ENCODE measurements at places on chromosomes 5 and 9.

DNA sequence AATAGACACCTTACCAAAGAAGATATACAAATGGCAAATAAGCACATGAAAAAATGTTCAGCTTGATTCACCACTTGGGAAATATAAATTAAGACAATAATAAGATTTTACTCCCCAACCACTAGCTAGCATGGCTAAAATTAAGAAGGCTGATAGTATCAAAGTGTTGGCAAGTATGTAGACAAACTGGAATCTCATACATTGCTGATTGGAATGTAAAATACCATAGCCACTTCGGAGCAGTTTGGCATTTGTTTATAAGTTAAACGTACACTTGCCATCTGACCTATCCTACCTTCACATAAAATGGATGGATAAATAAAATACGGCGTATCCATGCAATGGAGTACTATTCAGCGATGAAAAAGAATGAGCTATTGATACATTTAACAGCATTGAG, 129.2 kb downstream of the ZNF462 start:
- no peak for DNase-seq

DNA sequence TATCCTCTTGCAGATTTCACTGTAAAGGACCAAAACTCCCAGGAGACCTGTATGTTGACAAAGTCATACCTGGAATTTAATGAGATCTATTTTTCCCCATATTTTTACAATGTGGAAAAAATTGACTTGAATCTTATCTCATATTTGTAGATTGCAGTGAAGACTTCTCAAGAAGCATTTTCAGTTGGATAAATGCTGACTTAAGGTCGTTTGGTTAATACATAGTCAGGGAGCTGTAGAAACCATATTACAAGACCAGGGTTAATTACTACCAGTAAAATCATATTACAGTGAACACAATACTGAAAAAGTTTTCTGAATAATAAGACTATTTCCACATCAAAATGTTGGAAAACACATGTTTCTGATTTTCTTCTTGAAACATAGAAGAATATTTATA, 119.8 kb downstream of the ATG10 start:
- DNase-seq: no peak

- DNase-seq: no peak
These were observed 84.0 kb downstream of the SEC61B start for GRCh38 chr9:99305820-99306811.

- DNase-seq: peak; percentile 38
These were observed 149.5 kb downstream of the FANCC start for GRCh38 chr9:95167998-95168397.

GRCh38 chr9:123267481-123268198, 746 bp downstream of the STRBP start:
- no peak for DNase-seq

- DNase-seq: peak; percentile 67
These were observed 4.0 kb upstream of the RANBP3L start for GRCh38 chr5:36305571-36306326.

DNA sequence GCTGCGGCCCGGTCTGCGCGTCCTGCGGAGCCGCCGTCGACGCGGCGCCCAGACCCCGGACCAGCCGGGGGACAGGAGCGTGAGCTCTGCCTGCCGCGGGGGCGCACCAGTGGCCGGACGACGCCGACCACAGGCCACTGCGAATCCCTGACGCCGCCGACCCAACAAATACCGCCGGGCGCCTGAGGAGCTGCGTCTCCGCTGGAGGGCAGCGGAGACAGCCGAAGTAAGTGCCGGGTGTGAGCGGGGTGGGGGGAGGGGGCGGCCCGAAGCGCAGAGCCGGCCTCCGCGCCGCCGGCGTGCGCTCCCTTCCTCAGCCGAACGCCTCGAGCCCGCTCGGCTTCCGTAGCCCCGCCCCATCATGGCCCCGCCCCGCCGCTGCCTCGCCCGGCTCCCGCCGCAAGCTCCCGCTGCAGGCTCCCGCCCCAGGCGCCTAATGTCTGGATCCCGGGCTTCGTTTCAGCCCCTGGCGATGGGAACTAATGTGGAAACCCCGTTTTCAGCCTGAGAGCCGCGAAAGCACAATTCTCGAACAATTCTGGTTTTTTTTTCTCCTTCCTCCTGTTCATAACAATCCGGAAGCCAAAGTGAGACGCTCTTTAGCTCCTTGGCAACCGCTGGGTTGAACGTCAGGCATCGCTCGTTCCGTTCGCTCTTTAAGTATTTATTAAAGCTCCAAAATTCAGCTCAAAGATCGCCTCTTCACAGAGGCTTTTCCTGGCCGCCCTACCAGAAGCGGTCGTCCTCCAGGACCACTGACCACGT, at the start of gene RFK:
Gene RFK, minus strand, starts transcription at position 232 of the 765 bp plus-strand sequence. CDS start 255 bp downstream, outside the sequence.
- DNase-seq: peak; percentile 91

- no peak for DNase-seq
These were observed 194.2 kb downstream of the TENT4A start for GRCh38 chr5:6907320-6907918.

GRCh38 chr5:10334831-10335230, 18.7 kb upstream of the MARCHF6 start:
- DNase-seq: no peak

DNA sequence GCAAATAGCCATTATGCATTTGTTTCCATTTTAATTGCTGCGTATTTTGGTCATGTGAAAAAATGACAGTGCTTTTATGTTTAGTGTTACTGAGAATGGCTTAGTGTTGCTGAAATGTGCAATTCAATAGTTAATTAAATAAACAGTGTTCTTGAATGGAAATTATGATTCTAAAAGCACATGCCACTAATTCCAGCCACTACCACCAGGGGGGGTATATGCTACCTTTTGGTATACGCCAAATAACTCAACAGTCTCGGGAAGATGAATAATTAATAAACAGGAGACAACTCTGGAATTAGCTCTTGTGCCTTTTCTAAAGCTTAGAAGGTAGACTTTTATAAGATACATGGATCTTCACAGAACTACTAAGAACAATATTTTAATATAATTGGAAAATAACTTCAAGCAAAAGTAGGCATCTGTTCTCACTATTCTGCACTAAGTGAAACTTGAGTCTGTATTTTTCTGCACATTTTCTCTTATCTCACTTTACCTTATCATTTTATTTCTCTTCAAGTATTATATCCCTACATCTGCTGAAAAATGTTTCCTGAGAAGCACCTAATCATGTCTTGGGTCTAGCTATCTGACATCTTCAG, 83.5 kb upstream of the MINAR2 start:
- peak; percentile 63 for DNase-seq

DNA sequence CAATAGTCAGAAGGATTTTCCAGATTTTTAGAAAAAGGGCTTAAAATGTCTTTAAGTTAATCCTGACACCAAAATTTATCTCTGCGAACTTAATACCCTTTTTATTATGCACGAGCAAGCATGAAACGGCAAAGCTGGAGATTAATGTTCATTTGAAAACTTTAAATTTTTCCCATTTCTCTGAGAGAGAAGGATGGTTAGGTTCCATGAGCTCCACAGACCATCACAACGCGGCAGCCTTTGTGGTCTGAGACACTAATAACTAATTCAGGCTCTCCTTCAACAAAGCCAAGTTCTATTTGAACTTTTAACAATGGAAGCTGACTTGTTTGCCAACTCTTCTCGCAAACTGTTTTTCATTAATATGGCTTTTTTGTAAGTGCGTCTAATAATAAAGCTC, 94.7 kb downstream of the MYO10 start:
- DNase-seq: no peak

DNA sequence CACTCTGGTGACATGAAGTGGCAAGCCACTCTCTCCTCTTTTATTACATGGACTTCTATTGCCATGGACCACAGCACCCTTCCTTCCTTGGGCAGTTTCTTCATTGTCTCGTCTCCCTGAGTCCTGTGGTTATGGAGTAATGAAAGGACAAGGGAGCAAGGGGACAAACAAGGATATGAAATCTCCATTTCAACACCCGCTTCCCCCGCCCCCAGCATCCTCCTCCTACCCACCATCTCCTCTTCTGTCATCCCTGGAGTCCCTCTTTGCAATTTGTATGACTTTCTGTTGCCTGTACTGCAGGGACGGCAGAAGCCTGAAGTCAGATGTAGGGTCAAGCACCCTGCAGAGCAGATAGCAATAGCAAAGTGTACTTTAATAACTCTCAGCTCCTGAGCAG, 300.7 kb upstream of the CLINT1 start:
- no peak for DNase-seq

DNA sequence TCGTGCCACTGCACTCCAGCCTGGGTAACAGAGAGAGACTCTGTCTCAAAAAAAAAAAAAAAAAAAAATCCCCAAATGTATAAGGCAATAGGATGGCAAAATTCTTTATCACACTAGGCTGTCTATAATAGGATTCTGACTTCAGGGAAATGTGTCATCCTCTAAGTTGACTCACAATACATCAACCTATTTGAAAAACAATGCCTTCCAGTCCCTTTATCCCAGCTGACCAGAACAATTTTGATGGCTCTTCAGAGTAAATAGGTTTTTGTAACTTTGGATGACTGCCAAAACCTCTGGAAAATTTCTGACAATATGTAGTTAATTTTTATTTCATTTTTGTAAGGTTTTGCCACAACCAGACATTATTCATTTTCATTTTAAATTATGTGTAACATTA, 184.1 kb downstream of the CCDC192 start:
- no peak for DNase-seq

DNA sequence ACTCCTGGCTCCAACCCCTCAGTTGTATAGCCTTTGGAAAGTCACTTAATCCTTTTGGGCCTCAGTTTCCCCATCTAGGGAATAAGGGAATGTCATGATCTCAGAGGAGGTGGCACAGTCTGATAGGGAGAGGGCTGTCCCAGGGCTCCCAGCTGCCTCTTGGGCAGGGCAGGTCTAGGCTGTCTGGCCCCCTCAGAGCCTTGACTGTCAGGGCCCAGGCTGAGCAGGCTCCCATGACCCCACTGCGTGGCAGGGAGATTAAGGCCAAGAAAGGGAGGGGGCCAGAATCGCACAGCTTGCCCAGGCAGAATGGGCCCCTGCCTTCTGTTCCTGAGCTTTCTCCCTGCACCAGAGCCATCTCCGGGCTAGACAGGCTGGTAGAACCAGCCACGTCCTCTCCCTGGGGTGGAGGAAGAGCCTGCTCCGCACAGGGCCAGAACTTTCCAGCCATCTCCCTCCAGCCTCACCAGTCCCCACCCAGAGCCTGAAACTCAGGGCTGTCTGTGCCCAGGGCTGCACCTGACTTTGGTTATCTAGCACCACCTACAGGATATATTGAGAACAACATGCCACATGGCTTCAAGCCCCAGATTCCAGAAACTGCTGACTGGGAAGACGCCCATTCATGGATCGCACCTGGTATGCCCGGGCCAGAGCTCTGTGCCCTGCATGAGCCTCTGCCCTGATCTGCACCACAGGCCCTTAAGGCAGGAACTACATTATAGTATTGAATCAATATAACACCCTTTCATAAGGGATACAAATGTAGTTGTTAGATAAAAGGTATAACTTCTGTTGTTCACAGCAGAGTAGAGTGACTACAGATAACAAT, 32.1 kb downstream of the NAIF1 start:
- DNase-seq: peak; percentile 83

- DNase-seq: no peak
These were observed 123.9 kb downstream of the DOCK8 start for GRCh38 chr9:338602-339001.

- no peak for DNase-seq
These were observed 42.1 kb downstream of the NKD2 start for GRCh38 chr5:1050423-1051365.

Measured in LoVo (cell line).